ENCODE measurements at places on chromosomes 1 and 21.

GRCh38 chr1:203217668-203218067, 11.8 kb downstream of the CHIT1 start:
- no peak for DNase-seq

DNA sequence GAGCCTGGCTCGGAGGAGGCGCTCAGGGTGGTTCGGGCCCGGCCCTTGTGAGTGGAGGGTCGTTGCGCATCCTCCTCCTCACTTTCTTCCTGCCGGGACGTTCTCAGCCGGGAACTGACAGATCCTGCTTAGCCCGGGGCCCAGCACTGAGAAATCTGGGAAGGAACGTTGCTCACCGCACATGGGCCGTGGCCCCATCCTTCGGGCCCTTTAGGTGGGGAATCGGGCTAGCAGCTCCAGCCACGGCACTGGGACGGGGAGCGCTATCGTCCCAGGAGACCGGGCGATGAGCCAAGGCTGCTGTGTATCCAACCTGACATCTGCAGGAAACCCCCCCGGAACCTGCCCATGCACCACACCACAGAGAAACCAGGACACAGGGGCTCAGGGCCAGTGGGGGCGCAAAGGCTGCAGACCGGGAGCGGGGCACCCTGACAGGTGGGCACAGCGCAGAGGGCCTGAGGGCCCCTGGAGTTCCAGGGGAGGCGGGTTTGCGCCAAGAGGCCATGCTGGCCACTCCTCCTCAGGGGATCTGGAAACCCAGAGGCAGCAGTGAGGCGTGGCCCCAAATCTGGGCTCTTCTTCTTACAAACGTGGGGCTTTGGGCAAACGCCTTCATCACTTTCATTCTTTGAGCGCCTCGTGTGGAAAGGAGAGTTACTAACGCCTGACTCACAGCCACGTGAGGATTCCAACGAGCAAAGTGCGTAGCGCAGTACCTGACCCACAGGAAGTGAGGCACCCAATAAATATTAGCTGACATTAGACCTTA, at the start of gene SH2D5:
SH2D5 (minus strand) TSS at position 116 of the 772 bp plus-strand sequence. CDS start 4,659 bp downstream, outside the sequence.
- peak; percentile 76 for DNase-seq

GRCh38 chr1:111127923-111128643, 11.8 kb downstream of the DRAM2 start:
- DNase-seq = peak; percentile 81

- DNase-seq = peak; percentile 58
Observed at GRCh38 chr1:27489501-27489972, 430 bp downstream of the WASF2 start.
